NCI-H1694 treated with DMSO at 0.1 percent for 48 hours (cell line): ENCODE measurements at places on chromosomes 1 and 21.

- no peak for DNase-seq
These were observed 90.1 kb downstream of the PLXNA2 start for GRCh38 chr1:208154040-208154439.

GRCh38 chr1:65150583-65151263 lies 2.7 kb downstream of the AK4 start:
- DNase-seq = no peak

DNA sequence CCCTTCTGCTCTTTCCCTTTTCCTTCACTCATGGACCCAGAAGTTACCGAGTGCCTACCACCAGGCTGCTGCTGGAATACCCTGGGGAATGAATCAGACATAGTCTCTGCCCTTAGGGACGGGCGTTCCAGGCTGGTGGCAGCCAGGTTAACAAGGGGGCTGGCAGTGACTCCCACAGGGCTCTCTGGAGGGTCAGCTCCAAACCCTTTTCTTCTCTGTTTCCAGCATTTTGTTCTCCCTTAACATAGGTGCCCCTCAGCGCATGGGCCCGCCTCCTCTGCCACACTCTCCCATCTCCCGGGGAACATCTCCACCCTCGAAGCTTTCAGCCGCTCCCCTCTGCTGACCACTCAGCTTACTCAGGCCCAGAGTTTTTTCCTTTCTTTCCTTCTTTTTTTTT lies 62.9 kb upstream of the LRP8 start:
- no peak for DNase-seq

GRCh38 chr1:53107570-53108322 lies 34.7 kb downstream of the SLC1A7 start:
- no peak for DNase-seq
